Stimulated activated CD8-positive, alpha-beta memory T cell treated with anti-CD3 and anti-CD28 coated beads, Interleukin-4, amount 100 ng/mL, for 24 hours (primary cell): ENCODE measurements at places on chromosomes 7 and 10.

DNA sequence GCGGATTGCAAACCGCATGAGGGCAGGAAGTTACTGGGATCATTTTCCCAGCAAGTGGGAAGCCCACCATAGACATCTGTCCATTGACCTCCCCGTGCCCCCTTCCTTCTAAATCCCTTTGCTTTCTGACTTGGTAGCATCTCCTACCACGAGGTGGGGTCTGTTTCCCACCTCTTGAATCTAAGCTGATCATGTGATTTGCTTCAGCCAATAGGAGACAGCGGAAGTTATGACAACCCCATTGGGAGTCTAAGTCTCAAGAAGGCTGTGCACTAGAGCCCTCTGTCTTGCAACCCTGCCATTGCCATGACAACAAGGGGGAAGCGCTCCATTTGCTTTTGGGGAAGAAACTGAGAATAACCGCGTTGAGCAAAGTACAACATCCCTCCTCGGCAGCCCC, 39.2 kb upstream of the CARD11 start:
- DNase-seq: no peak

DNA sequence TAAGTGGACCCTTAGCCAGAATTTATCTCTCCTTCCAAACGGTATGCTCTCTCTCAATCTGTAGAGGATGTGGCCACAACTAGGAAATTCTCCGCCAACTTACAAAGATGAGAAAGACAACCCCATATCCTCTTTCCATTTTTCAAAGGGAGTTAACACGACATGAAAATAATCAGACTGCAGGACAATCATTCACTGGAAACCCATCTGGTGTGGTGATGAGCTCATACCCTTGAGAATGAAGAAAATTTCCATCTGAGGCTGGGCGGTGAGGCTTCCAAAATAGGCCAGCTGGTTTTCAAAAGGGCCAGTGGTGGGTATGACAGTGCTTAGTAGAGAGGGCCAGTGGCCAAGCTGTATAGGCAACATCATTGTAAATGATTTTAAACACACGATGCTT, 369.6 kb downstream of the FRMD4A start:
- no peak for DNase-seq

GRCh38 chr7:66326501-66327215, 121.5 kb downstream of the TPST1 start:
- no peak for DNase-seq

GRCh38 chr7:150481922-150482321, 31.5 kb downstream of the GIMAP8 start:
- no peak for DNase-seq

GRCh38 chr7:149316606-149317005, 54.6 kb downstream of the ZNF783 start:
- no peak for DNase-seq

DNA sequence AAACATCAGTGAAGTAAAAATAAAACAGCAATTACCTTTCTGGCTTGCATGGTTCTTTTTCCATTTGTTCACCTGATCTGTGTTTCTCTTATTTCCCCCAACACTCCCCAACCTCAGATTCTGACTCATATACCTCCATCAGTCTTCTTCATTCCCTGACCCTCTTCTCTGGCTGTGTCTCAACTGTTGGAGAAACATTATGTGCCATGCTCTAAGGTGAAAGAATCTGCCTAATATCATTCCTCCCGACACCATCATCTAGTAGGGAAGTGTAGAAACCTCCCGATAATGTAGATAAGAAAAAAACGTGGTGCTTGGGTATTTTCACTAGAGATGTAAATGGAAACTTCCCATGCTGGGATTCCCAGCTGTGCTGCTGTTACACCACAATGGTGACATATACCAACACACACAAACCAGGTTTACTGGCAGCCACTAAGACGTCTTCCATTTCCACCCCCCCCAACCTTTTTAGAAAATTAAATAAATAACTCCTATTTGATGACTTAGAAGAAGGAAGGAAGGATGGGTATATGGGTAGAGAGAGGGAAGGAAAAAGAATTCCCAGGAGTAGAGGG, 63.4 kb downstream of the OSBPL3 start:
- no peak for DNase-seq

DNA sequence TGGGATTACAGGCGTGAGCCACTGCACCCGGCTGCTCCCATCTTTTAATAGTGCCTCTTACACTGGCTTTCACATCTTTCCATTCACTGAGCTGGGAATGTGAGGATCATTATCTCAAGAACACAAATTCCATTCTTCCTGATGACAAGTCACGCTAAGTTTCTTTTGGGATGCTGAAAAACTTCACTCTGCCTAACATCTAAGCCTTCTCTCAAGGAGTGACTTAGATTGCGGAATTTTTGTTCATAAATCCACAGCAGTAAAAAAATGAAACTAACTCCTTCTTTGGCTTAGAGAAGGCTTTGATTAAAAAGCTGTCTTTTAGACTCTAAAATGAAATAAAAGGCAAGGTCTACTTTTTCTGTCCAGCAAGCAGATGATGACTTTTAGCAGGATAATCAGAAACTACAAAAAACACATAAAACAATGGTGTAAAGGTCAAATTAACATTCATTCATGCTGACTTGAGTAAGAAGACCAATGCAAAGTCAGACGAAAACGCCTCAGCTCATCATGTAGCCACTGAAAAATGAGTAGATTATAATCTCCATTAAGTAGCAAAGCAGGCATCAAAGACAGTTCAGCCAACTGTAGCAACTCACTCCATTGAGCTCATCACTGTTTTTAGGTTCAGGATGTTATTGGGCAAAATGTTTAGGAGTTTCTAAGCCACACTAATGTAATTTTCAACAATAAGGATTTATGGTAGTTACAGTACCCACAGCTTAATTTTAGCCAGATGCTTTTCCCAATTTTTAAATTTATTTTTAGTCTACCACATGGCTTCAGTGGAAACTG, 178.8 kb downstream of the ELMO1 start:
- no peak for DNase-seq

DNA sequence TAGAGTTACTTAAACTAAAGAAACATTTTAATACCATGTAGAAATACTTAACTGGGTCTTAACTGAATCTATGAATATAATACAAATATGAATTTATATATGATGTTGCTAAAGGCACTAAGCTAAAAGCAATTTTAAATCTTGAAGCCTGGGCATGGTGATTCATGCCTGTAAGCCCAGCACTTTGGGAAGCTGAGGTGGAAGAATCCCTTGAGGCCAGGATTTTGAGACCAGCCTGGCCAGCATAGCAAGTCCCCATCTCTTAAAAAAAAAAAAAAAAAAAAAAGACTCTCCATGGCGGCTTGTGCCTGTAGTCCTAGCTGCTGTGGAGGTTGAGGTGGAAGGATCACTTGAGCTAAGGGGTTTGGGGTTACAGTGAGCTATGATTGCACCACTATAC, 95.3 kb downstream of the CCSER2 start:
- DNase-seq: no peak

DNA sequence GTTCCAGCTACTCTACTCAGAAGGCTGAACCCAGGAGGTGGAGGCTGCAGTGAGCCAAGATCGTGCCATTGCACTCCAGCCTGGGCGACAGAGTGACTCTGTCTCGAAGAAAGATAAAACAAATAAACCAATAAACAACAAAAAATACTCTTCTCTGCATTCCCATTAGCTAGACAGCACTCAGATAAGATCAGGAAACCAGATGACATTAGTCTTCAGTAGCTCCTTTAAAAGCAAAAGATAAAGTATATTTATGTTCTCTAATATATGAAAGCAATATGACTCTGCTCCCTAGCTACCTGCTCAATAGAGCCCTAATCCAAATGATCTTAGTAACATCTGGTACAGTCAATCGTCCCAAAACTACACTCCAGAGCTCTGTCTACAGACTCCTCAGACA, 212.9 kb downstream of the ELMO1 start:
- no peak for DNase-seq

DNA sequence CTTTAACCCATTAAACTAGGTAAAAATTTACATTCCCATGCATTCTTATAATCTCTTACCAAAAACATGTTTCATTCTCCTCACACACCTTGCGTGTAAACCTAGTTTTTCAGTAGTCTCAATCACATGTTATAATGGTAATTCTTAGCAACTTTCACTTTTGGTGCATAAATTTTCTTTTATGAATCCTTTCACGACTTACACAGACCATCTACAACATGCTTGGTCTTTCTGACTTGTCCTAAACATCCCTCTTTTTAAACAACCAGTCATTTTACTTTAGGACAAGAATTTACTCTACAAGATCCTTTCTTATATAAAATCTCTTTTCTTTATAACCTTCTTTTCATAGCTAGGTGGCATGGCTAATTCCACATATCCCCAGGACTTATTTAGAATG, 25.8 kb downstream of the FBXL13 start:
- DNase-seq: no peak

- no peak for DNase-seq
Observed at GRCh38 chr7:25025218-25025671, 45.3 kb upstream of the OSBPL3 start.

DNA sequence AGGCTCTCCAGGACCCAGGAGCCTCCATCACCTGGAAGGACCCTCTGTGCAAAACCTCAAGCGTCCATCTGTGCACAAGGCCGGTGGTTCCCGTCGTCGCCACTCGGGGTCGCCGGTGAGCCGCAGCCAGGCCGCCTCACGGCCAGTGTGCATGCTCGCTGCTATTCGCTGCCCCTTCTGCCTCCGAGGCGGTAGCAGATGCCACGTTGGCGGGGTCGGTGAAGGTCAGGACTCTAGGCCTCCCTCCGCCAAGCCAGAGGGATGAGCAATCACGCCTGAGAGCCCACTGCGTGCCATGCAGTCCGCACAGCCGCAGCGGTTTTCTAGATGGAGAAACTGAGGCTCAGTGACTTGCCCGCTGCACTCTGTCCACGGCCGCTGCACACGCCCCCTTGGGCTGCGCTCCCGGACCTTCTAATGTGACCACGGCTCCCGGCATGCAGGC, 5.7 kb downstream of the UPK3B start:
- no peak for DNase-seq

DNA sequence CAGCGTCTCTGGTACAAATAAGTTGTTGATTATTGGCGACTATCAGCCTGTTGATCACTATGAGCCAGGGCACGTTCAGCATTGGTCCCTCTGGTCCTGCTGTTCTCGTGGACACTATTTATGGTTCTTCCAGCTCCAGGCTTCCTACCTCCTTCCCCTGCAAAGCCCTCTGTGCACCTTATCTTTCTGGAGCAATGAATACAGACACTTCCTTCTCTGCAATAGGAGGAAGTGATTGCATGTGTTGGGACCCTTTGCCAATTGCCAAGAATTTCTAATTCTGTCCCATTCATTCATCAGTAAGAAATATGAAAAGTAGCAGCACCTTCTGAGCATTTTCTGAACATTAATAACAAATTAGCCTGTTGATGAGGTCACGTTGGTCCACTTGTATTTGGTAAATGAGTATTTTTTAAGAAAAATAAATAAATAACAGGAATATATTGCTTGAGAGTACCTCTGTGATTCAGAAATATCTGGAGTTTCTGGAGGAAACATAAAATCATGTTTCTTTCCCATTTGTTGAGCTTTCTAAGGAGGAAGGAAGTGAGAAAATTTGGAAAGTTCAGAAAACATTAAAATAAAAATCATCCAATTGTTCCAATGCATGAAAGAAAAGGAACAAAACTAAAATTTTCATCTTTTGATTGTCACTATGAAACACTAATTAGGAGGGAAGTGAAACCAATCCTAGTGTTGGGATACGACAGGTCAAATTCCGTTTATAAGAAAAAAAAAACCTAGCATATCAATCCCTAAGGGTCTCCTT, 259.1 kb upstream of the KLF6 start:
- no peak for DNase-seq

- no peak for DNase-seq
Observed at GRCh38 chr10:65805993-65806392, 1119.8 kb upstream of the LRRTM3 start.

DNA sequence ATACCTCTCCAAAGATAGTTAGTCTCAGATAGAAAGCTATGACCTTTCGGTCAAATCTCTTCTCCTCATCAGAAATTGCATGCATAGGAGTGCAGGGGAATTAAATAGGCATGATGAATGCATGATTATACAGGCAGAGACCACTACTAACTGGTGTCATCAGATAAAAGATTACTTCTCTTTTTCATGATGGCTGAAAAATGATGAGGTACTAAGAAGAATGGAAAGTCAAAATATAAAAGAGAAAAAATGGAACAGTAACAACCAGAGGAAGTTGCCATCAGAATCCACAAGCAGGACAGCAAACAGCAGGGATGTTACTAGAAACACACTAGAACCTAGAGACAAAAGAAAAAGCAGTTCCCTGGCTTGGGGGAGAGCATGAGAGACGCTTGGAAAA, 31.6 kb downstream of the CTTNBP2 start:
- DNase-seq: no peak

GRCh38 chr7:150629347-150629746, 2.8 kb downstream of the GIMAP6 start:
- DNase-seq: no peak

DNA sequence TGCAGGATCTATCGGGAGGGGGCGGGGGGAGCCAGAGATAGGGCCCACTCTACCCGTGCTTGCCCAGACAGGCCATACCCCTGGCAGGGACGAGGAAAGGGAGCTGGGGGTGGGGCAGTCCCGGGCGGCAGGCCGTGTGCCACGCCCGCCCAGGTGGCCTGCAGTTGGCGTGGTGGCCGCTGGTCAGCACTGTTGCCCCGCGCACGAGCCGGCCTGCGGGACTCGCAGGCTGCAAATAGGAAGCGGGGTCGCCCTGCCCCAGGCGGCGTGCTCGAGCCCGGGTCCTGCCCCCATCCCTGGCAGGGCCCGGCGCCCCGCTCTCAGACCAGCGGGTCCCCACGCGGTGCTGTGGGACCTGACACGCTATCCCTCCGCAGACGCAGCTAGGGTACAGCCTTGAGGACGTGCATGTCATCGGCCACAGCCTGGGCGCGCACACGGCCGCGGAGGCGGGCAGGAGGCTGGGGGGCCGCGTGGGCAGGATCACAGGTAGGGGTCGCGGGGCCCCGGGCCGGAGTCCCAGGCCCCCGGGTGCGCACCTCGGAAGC, 6.7 kb downstream of the PNLIPRP2 start:
- no peak for DNase-seq

- no peak for DNase-seq
Observed at GRCh38 chr7:151449990-151450389, 10.0 kb upstream of the CRYGN start.

DNA sequence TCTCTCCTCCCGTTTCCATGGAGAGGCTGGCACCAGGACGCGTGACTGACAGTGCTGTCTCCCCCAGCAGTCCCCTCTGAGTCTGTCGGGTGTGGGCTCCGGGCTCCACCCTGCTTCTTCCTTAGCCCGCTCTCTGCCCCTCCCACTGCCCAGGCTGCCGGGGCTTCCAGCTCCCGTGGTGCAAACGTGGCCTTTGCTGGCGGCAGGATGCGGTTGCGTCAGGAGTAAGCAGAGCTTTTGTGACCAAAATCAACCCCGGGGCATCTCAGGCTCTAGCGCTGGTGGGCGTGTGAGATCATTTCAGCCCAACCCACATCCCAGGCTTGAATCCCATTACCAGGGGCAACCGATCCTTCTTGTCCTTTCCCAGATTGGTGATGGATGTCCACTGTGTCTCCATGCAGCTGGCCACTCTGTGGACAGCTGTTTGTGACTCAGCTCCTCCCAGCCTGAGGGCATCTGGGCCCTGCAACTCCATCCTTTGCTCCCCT, 28.2 kb downstream of the PTPRE start:
- DNase-seq: no peak

DNA sequence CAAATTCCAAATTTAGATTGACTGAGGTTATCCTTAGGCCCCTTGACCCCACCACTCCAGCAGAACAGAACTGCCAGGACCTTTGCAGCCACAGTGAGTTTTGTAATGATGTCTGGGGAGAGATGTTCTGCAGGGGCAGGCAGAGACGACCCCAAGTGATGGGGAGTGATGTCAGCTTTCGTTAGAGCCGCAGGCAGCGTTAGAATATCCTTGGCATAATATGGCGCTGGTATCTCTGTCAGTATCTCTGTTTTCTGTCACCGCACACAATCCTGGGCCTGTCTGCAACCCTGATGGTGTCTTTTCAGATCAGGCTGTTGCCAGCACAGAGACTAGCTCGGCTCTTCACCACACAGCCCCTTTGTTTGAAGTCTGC, 1083.6 kb downstream of the KCNMA1 start:
- DNase-seq: no peak
